ENCODE measurements at places on chromosomes 13 and 19.
A peak's percentile ranks its signal among the peaks of the same experiment; 100 is the strongest.

- no peak for DNase-seq
Observed at GRCh38 chr13:23392925-23393645, 40.4 kb downstream of the SACS start.

DNA sequence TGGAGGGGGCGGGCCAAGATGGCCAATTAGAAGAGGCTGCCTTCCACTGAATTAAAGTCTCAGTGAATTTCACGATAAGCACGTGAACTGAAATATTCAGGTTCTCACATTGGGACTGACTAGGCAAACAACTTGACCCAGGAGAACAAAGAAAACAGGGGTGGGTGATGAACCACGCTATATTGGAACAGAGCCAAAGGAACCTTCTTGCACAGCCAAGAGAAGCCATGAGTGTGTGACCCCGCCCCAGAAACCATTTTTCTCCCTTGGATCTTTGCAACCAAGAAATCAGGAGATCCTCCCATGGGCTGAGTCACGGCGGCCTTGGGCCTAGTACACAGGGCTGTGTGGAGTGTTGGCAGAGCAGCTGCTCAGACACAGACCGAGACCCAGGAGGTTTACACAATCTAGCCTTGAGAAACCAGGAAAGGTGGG lies 36.8 kb downstream of the ERICH4 start:
- DNase-seq = no peak

DNA sequence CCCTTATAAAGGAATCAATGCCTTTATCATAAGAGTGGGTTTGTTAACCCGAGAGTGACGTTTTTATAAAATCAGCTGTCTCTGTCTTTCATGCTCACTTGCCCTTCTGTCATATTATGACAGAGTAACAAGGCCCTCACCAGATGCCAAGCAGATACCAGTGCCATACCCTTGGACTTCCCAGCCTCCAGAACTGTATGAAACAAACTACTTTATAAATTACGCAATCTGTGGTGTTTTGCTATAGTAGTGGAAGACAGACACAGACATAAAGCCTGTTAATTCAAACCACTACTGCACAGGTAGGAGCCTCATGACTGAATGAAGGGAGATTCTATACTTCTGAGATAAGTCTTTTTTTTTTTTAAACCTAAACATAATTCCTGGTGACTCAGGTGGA lies 4.6 kb downstream of the VN1R1 start:
- no peak for DNase-seq

- no peak for DNase-seq
Observed at GRCh38 chr13:80086304-80086721, 254.6 kb downstream of the SPRY2 start.

DNA sequence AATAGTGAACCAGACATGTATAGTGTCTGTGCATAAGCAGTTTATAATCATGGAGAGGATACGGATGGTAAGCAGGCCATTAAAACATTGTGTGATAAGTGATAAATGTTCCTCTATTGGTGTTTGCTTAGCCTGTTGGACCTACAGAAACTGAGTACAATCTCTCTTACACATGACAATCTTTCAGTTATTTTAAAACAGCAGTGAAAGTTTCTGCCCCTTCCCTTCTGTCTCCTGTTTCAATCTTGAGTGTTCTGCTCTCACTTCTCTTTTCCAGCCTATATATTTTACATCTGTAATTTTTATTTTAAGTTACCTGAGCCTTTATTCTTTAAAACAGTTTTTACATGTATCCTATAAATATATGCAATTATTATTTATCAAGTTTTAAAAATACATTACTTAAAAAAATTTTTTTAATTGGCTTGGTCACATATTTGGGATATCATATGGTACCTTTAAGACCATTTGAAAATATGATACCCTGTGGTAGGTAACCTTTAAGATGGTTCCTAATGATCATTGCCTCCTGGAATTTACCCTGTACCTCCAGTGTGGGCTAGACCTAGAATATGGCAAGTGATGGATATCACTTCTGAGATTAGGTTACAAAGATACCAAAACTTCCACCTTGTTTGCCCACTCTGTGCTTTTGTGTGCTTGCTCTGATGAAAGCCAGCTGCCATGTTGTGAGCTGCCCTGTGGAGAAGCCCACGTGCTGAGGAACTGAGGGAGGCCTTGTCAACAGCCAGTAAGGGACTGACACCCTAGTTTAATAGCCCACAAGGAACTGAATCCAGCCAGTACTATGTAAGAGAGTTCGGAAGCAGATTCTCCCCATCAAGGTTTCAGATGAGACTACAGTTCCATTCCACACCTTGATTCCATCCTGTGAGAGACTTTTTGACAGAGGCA lies 99.3 kb downstream of the DHRS12 start:
- no peak for DNase-seq

- no peak for DNase-seq
Observed at GRCh38 chr19:11446271-11446651, 10.8 kb downstream of the PRKCSH start.

- DNase-seq = no peak
Observed at GRCh38 chr13:66859078-66859477, 371.1 kb downstream of the PCDH9 start.

DNA sequence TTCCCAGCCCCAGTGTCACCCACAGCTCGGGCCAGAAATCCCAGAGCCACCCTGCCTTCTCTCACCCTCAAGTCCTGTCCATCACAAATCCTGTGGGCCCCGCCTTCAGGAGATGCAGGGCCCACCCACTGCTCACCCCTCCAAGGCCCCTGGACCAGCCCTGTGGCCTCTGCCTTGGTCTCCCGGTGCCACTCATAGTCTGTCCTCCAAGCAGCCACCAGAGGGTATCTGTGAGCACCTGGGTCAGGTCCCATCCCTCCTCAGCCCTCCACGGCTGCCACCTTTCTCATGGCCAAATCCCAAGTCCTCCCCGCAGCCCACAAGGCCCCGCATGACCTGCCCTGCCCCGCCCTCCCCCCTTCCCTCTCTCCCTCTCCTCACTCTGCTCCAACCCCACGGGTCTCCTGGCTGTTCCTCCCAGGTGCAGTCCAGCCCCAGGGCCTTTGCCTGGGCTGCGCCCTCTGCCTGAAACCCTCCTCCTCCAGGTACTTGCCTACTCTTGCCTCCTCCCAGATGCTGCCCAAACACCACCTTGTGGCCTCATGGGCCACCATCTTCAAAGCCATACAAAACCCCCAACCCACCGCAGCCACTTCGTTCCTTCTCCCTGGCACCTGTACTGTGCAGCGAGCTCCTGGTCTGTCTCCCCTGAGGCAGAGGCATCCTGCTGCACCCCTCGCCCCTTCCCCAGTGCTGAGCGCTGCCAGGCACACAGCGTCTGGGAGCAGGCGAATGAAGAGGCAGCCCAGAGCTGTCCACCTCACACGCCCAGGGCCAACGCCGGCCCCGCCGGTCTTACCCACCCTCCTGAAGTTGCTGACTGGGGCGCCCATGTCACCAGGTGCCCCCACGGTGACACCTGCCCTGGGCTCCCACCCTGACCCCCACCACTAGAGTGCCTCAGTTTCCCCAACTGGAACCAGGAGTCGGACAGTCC lies 13.2 kb upstream of the UQCR11 start:
- peak; percentile 14 for DNase-seq

GRCh38 chr19:53388168-53388567 lies 6.8 kb upstream of the ZNF765 start:
- DNase-seq = no peak

DNA sequence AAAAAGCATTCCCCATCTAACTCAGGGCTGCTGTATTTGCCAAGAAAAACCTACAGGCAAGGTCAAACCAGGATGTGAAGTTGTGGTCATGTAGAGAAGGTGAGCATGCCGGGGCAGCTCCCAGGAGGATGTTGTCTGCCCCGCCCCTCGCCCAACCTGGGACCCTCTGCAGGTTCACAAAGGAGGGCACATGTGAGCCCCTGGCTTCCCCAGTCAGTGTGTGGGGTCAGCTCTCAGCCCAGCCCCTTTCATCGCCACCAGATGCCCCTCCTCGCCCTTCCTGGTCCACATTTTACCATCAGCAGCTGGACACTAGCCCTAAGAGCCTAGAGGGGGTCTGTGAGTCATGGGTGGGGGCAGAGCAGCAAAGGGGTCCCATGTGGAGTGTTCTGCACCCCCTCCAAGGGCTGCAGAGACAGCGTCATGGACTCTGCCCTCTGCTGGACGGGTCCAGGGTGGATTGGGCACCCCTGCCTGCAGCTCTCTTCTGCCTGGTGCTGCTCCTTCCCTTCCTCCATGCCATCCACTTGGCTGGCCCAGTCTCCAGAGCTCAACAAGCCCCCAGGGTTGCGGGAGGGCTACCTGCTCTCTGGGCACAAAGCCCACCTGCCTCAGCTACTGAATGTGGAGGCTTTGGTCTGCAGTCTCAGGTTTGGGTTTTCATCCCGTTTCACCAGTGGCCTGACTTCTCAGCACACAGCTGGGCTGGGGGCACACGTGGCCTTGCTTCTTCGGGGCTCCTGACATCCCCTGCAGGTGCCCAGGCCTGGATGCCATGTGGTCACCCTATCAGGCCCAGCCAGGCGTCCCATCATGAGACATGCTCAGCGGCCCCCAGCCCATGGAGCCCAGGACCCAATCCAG lies 3.7 kb downstream of the PLEKHF1 start:
- DNase-seq = no peak

DNA sequence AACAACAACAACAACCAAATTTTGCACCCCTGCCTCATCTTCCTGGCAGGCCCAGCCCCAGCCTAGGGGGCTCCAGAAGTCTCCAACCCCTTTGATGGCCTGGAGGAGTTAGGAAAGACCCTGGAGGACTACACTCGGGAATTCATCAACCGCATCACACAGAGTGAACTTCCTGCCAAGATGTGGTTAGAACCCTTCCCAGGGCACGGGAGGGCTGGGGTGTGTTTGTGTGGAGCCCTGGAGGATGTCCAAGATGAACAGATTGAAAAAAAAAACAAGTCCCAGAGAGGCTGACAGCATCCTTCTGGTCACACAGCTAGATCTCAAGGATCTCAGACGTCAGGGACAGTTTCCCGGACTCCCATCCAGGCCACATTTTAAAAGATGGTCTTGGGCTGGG lies 13.3 kb downstream of the APOC1 start:
- DNase-seq = no peak

- no peak for DNase-seq
Observed at GRCh38 chr19:53545271-53546065, 7.5 kb downstream of the ZNF331 start.

DNA sequence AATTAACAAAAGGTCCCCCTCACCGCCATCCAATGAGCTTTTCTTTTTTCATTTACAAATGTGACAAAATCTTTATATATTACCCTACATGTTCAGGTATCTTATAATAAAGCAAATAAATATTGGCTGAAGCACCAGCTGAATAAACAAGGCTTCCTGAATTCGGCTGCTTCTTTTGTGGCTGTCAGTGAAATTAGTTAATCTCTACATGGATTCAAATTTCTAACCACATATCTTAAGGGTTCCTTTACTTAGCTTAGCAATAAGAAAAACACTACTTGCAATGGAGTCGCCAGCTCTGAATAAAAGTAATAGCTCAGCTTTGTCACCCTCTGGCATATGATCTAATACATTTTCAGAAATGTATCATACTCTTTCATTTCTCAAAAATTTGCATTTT lies 104.3 kb downstream of the CCNA1 start:
- no peak for DNase-seq

DNA sequence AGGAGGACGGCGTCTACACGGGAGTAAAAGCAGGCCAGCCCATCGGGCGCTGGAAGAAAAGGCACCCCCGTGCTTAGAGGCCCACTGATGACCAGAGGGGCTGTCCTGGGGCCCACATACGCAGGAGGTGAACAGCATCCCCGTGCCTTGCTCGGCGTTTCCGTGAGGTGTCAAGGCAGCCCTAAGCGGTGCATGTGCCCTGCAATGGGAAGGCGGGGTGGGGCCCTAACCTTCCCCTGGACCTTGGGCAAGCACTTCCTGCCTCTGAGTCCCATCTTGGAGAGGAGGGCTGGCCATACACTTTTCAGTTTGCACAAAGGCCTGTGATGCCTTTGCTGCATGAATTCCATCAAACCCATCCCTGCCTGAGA lies 47.8 kb upstream of the ATP11A start:
- DNase-seq = no peak

DNA sequence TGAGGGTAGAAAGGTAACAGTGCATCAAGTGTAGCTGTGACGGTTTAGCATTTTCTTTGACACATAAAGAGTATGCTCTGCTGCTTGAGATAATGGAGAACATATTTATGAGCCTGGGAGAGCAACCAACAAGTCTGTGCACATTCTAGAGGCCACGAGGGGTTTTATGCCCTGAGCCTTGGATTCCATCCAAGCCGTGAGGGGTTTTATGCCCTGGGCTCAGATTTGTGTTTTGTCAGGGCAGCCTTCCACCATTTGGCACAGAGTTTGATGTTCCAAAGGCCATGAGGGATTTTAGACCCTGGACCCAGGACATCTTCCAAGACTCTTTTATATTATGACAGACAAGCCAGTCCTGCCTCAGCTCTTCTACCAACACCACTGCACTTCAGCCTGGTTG lies 106.4 kb downstream of the ZNF486 start:
- no peak for DNase-seq

DNA sequence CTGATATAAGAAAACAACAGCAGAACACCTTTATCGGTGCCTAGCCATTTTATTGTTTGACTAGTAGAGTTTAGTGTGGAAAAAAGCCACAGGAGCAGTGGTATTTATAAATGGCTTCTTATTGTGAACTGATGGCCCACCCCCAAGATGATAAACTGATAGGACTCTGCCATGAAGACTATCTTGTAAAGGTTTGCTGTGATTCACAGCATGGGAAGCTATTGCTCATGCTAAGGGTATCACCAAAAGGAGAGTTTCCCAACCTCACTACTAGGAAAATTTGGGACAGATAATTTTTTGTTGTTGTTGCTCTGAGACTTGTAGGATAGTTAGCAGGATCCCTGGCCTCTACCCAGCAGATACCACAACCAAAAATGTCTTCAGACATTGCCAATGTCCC lies 12.0 kb upstream of the SLC7A1 start:
- no peak for DNase-seq

DNA sequence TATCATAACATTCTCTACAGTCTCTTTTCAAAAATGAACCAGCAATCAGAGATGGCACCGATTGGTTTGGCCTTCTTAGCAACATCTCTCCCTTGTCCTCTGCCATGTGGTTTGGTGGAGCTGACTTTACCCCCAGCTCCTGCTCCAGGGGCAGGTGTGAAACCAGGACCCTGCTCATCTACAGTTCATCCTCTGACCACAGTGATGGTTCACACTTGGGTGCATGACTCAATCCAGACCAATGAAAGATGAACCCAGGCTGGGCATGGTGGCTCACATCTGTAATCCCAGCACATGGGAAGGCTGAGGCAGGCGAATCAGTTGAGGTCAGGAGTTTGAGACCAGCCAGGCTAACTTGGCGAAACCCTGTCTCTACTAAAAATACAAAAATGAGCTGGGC lies 33.6 kb upstream of the FFAR2 start:
- no peak for DNase-seq
